ENCODE measurements at places on chromosomes 2 and 18. TPM values are rescaled to one million over a fixed set of nuclear protein-coding genes. Genes with fewer than 3 reads are reported as not detected.

The EN1 gene
- not detected for total RNA-seq

The TTC21B gene
- 22.5 TPM for total RNA-seq

GRCh38 chr2:106638580-106638979 lies 151.4 kb downstream of the CD8B2 start:
- no peak for DNase-seq

DNA sequence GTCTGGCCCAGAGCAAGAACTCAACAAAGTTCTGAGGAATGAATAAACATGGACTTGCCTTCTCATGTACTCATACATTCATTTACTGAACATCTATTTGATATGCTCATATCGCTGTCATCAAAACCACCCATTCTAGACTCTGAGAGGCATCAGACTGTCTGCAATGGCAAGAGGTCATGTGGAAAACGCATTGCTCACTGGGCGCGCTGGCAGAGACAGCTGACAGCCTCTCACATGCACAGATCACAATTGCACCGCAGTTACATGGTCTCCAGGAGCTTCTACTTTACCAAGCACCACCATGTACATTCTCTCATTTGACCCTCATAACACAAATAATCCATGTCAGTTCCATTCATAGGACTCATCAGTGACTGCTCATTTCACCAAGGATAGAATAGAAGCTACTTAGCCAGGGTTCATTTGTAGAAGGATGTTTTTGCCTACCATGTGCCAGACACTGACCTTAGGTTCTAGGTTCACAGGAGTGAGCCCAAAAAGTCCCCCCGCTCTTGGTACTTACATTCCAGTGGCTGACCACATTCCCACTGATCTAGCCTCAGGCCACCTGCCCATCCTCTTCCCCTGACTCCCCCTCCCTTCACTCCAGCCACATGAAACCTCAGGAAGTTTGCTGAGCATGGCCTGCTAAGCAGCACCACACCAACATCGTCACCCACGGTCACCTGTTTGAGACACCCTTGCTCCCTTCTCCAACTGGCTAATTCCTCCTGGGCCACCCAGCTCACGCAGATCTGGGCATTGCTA lies 6.1 kb downstream of the FAM124B start:
- no peak for DNase-seq

DNA sequence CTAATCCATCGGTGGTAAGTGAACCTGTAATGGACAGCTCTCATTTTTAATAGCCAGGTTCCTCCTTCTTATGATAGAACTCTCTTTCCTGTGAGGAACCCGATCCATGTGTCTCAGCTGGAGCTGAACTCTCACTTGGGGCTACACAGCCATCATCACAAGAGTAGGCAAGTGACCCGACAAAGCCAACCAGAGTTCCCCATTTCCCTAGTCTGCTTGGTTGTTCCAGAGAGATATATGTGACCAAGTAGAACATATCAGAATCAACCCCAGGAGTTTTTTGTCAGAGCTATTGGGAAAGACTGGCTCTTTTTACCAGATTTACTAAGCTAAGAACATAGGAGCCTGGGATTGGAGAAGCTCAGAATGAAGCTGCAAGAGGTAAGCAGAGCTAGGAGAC lies 14.6 kb upstream of the HNRNPLL start:
- DNase-seq, result no peak

The ELOA2 gene
- total RNA-seq, result not detected

The LYPD6B gene
- total RNA-seq, result 1.9 TPM

DNA sequence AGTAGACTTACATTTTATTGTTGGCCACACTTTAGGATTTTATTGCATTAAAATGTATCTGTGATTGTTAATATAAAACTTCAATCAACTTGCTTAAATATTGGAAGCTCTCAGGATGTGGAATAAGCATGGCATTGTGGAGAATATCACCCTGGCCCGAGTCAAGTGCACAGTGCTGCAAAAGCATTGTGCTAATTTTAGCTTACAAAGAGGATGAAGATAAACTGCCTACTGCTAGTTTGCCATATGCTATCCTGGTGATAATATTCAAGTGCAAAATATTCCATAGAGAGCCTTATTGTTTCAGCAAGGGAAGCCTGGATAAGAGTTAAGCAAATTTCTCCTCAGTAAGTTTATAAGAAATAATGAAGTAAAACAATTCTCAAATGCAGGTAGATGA lies 54.5 kb downstream of the MEIS1 start:
- DNase-seq, result no peak

- no peak for DNase-seq
Measured at GRCh38 chr2:67845621-67846369, 217.0 kb downstream of the C1D start.

The TOGARAM2 gene
- total RNA-seq, result 0.18 TPM

The IL36B gene
- total RNA-seq, result not detected

The DPP10 gene
- total RNA-seq, result 15.6 TPM

- no peak for DNase-seq
Measured at GRCh38 chr2:44310287-44310686, 35.0 kb downstream of the SLC3A1 start.

The CASP10 gene
- total RNA-seq, result 5.4 TPM

DNA sequence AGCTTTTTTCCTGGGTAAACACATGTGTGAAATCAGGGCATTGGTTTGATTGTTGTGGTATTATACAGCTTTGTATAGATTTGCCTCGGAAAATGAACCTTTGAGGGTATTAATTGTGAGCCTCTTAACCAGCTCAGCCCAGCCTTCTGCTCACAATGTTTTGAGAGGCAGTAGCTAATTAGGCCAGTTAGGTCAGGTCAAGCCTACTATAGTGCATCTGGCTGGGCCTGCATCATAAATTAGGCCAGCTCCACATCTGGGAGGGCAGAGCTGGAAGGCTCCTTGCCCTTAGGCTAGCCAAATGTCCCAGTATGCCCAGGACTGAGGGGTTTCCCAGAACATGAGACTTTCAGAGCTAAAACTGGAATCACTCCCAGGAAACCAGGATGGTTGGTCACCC lies 43.0 kb downstream of the LRATD1 start:
- DNase-seq, result no peak

The STON1 gene
- 9.0 TPM for total RNA-seq

- DNase-seq, result no peak
Measured at GRCh38 chr2:10086950-10087349, 6.7 kb upstream of the CYS1 start.

DNA sequence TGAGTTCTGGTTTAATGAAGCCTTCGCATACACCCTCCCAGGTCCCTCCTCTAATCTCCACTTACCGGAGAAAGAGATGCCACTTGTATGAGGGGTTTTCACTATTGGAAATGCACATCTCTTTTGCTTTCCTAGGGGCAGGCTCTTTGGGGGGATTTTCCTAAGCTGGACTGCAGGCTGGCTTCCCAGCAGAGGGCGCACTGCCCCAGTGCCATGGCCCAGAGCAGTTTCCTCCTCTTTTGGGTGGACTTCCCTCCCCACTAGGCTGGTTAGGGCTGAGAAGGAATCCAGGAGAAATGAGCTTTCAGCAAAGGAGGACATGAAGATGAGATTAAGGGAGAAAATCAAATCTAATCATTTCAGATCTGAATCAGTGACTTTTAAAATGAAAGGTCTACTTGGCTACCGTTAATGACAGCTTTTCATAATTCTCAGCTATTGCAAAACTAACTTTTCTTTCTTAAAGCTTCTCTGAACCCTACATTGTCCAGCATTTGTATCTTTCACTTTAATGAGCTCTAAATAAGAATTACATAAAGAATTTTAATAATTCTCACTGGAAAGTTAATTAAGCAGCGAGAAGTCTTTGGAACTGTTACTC lies 784.1 kb upstream of the FANCL start:
- DNase-seq, result peak; percentile 54

- DNase-seq, result no peak
Measured at GRCh38 chr2:123906361-123906760, 118.7 kb upstream of the CNTNAP5 start.

The EPB41L5 gene
- total RNA-seq, result 35.4 TPM

DNA sequence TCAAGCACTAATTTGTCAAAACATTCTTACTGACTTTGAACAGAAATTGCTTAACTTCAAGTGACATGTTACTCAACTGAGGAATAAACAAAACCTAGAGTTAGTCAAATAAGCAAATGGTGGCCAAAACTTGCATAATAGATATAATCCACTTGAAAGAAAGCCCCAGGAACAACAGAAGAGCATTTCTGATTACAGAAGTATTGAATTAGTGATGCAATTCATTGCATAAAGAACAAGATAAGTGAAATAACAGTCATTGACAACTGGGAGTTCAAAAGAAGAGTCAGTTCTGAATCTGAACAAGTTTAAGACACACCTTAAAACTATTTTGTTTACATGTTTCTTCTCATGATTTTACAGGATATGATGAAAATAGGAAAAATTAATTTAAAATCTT lies 30.8 kb downstream of the COBLL1 start:
- DNase-seq, result no peak

The SLC9A4 gene
- not detected for total RNA-seq

- DNase-seq, result no peak
Measured at GRCh38 chr18:3093624-3094337, 80.8 kb upstream of the LPIN2 start.

- DNase-seq, result peak; percentile 86
Measured at GRCh38 chr2:219073413-219074129, 12.8 kb upstream of the IHH start.

DNA sequence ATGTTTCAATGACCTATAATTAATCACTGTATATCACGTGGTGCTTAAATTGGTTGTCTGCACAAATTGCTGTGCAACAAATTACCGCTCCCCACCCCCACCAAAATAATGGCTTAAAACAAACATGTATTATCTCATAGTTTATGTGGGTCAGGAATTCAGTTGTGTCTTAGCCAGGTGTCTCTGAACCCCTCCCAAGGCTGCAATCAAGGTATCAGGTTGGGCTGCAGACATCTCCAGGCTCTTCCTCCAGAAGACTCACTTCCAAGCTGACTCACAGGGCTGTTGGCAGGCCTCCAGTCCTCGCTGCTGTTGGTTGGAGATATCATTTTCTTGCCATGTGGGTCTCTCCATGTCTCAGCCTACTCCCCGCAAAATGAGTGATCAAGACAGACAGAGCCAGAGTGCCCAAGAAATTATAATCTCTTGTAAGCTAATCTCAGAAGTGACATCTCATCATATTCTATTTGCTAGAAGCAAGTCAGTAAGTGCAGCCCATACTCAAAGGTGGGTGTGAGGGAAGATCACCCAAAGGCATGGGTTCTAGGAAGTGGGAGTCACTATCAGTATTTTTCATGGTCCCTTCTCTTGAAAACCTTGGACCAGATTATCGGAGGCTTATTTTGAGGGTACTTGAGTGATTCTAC lies 38.4 kb downstream of the SPC25 start:
- DNase-seq, result no peak

DNA sequence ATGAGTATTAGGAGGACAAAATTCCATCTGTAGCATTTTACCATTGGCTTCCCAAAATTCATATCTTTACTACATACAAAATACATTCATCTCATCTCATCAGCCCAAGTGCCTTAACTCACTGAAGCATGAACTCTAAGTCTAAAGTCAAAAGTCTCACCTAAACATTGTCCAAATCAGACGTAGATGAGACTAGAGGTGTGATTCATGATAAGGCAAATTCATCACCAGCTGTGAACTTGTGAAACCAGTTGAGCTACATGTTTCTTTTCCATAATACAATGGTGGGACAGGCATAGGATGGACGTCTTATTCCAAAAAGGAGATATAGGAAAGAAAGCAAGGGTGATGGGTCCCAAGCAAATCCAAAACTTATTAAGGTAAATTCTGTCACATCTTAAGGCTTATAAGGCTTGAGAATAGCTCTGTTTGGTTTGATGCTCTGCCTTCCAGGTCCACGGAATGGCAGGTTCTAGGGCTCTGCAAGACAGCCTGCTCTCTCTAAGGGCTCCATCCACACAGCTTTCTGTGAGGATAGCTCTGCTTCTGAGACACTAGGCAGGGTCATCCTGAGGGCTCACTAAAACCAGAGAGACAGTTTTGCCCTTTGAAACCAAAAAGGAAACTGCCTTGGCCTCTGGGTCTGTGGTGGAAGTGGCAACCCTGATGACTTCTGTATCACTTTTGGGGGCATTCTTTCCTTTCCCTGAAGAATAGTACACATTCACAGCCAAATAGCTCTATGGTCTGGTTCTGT lies 9.6 kb downstream of the IFIH1 start:
- DNase-seq, result no peak

GRCh38 chr2:194745557-194746146 lies 911.4 kb upstream of the SLC39A10 start:
- DNase-seq, result no peak

- no peak for DNase-seq
Measured at GRCh38 chr18:24246143-24246542, 107.3 kb downstream of the CABYR start.

DNA sequence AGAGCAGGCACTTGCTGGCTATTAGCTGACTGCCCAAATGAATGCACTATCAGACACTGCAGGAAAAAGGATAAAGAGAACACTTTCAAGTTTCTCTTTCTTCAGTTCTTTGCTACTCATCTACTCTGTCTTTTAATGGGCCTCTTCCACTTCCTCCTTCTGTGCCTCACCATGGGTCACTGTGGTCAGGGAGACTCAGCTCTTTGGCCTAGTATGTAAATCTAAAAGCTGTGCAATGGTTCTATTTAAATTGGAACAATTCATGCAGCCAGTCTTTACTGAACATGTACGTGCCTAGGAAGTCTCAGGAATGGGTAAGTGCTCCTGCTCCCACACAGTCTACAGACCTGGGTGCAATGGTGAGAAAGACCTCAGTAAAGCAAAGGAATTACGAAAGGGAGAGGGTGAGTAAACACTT lies 79.1 kb upstream of the DNMT3A start:
- no peak for DNase-seq

The RAMP1 gene
- total RNA-seq, result 0.17 TPM

The NEU4 gene
- total RNA-seq, result 0.41 TPM

- DNase-seq, result no peak
Measured at GRCh38 chr2:14936426-14936825, 303.9 kb downstream of the LRATD1 start.

- no peak for DNase-seq
Measured at GRCh38 chr2:150472511-150472899, 15.0 kb downstream of the RND3 start.

The ERMN gene
- total RNA-seq, result 0.04 TPM

GRCh38 chr2:162265666-162266459 lies 22.6 kb upstream of the FAP start:
- no peak for DNase-seq

DNA sequence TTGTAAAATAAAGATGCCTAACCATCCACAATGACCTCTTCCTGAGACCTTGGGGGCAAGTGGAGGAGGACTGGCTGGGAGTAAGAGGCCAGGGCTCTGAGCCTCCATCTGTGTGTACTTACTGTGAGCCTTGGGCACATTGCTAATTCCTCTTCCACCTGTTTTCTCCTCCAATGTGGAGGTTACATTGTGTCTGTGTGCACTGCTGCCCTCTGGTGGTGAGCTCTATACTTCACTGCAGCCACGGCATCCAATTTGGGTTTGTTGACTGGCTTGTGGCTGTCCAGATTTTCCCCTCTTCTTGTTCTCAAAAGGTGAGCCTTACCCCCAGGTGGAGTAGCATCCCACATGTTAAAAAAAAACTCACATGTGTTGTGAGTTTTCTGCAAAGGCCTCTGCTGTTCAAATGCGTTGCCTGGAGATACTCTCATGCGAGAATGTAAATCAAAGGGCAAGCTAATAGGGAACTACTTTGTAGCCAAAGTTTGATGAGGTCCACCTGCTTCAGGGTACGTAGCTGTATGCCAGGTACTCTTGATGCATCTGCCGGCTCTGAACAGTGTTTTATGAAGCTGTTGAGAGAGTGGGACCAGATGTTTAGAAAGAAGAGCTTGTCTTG lies 80.8 kb downstream of the APOB start:
- peak; percentile 74 for DNase-seq
